ENCODE measurements at places on chromosomes 3 and 15.

DNA sequence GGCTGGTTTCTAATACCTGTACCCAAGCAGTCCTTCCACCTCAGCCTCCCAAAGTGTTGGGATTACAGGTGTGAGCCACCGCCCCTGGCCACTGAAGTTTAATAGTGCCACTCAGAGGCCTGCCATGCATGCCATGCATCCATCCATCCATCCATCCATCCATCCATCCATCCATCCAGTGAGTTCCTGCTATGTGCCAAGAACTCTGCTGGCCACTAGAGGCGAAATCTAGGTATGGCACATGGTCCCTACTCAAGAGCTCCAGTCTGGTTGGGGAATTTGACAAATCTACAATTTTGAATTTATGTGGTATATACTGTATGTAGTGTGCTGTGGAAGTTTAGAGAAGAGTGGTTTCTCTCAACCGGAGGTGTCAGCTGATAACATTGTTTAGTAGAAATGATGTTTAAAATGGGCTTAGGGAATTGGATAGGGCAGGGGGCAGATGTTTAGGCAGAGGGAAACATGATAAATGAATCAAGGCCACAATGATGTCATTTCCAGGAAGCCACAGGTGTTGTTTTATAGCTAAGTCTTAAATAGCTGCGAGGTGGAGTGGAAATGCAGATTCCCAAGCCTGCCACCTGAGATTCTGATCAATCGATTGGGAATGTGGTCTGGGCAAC is 384.4 kb upstream of the C2CD4B start:
- no peak for DNase-seq

DNA sequence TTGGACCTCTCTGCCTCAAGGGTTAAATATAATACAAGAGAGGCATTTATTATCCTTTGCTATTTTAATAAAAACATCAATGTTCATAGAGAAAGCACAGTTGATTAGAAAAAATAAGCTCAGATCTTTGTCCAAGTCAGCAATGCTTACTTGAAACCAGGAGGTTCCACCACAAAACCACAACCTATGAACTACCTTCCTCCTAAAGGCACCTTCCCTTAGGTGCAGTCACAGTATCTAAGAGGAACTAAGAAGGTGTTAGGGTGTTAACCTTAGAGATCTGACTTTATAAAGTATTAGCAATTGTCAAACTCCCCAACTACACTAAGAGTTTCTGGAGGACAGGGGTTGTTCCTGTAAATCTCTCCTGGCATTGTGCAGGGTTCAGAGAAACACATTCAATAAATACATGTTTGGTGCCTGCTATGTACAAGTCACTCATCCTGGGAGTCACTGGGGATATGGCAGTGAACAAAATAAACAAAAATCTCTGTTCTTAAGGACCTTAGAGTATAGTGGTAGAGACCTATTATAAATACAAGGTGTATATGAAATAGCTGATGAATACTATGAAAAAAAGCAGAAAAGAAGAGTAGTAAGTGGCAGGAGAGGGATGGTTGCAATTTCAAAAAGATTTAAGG is 208.6 kb downstream of the NFKBIZ start:
- DNase-seq = no peak

DNA sequence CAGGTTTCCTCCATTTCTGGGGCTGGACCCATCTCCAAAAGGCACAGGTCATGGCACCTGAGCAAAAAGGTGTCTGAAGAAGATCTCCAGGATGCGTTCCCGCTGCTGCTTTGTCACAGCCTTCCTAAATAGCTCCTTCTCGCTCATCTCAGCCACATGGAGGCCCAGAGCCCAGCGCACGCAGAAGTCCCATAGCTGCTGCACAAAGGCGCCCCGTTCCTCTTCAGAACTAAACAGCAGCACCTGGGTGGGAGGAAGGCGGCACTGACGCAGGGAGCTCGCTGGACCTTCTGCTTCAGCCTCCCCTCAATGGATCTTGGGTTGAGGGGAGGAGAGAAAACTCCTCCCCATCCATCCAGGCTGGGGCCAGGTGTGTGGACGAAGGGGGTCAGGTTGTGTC is 8.4 kb downstream of the DUOX2 start:
- no peak for DNase-seq

- DNase-seq = no peak
Measured at GRCh38 chr15:69064649-69065048, 50.2 kb downstream of the NOX5 start.

GRCh38 chr3:12707449-12707848 is 43.5 kb upstream of the RAF1 start:
- DNase-seq = peak; percentile 50

- DNase-seq = peak; percentile 42
Measured at GRCh38 chr3:30779686-30780287, 114.7 kb downstream of the GADL1 start.
